ENCODE measurements at places on chromosomes 11 and 22.

GRCh38 chr22:23204541-23205157 lies 24.3 kb downstream of the BCR start:
- DNase-seq = no peak

DNA sequence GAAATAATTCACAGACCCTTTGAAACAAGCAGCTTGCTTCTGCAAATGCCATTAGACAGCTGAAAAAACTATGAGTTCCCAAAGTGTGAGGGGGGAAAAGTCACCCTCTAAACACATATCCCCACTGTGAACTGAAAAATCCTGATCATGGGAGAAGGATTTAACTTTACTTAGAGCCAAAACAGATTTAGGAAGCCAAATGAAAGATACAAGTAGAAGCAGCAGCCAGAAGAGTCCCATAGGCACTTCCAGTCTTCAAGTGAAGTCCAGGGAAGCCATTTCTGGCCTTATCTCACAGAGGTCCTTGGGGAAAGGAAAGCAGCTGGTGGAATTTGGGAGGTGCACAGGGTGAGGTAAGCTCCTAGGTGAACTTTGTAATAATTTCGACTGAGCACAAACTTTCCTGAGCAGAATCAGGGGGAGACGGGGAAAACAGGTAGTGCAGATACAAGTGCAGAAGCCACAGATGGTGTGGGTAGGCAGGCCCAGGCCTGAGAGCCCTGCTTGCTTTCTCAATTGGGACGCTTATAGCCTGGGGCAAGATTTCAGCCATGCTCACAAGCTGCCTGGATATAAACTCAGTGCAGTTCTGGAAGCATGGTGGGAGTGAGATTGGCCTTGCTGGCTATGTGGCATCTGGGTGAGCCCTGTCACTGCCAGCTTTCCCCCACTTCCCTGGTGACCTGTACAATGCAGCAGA lies 44.8 kb downstream of the GAS2 start:
- no peak for DNase-seq

- no peak for DNase-seq
These were observed 7.7 kb downstream of the CCDC73 start for GRCh38 chr11:32786811-32787210.

- DNase-seq = no peak
These were observed 540.0 kb downstream of the SOX6 start for GRCh38 chr11:15816260-15816871.

- no peak for DNase-seq
These were observed 23.0 kb downstream of the POU2AF1 start for GRCh38 chr11:111355956-111356659.

- no peak for DNase-seq
These were observed 173.3 kb upstream of the PDGFD start for GRCh38 chr11:104337273-104337672.

DNA sequence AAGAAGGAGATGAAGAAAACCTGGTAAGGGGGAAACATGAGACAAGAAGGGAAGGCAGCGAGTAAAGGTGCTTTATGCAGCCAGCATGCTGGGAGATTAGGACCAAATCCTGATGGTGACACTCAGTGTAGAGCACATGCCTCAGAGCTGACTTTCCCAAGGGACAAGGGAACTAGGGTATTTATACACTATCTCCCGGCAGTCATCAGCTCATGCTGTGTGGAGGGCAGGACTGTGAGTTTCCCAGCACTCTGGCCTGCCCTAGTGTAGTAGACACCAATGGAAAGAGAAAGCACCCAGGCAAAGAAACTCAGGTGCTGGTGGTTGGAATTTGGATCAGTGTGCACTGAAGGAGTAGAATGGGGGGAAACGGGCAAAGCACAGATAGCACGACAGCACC lies 128.3 kb upstream of the CSNK2A3 start:
- DNase-seq = no peak

DNA sequence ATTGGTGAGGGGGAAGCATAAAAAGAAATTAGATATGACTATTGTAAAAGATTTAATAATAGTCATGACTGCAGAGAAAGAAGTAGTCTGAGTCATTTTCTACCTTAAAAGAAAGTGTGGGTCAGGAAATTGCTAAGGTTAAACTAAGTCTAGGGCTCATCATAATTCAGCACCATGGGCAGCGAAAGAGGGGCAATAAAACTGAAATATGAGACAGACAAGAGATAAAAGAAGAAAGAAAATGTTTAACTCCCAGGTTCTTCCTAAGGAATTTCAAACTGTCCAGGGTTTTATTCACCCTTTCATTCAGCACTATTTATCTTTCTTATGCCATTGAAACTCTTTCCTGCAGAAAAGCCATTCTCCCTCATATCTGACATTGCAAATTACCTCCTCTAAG lies 114.4 kb upstream of the API5 start:
- no peak for DNase-seq

DNA sequence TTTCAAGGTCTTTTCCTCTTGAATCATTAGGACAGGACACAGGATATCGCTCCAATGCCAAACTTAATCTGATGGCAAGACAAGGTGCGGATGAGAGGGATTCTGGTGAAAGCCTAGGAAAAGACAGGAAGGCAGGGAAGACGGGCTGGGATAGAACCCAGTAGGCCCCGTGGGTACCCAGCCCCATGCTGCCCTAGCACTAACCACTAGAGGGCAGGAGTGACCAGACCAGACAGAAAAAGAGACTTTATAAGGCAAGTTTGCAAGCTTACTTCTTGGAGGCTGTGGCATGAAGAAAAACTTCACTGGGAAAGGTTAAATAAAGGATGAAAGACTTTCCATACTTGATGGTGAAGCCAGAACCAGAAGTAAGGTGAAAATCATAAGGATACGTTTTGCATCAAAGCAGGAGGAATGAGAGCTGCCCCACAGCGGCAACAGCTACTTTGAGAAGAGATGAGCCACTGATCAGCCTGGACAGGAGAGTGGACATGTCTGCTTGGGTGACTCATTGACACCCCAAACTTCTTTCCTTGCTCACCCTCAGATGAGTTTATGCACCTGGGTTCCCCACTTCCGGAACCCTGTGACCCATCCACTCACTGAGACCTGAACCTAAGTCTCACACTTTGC lies 39.8 kb downstream of the SYN3 start:
- peak; percentile 25 for DNase-seq

DNA sequence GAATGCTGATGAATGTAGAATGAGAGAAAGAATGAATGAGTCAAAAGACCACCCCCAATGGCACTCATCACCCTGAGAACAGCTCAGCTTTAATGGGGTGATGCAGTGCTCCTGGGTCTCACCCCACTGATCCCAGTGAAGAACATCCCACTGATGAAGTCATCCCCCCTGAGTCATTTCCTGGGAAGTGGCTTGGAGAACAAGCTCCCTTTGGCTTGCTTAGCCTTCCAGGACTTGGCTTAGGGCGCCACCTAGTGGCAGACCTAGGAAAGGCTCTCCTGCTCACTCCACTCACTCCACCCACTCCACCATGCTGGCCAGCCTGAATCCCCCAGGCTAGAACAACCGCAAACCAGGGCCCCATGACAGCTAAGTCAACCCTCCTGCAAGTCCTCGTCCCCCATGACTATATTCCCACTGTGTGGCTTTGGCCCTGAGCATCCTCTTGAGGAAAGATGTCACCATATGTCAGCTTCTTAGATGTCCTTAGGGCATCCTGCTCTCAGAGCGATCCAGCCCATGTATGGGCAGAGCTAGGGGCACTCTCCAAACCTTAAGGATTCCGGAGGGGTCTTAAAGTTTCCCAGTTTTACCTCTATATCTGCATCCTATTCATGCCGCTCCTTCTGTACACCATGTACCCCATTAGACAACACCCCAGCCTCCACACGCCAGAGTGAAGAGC lies 17.8 kb upstream of the TMPRSS13 start:
- peak; percentile 94 for DNase-seq

DNA sequence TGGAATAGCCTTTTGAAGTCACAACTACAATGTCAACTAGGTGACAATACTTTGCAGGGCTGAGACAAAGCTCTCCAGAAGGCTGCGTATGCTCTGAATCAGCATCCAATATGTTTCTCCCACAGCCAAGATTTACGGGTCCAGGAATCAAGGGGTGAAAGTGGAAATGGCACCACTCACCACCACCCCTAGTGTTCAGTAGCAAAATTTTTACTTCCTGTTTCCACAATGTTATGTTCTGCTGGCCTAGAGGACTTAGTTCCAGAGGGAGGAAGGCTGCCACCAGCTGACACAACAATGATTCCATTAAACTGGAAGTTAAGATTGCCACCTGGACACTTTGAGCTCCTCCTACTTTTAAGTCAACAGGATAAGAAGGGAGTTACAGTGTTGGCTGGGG lies 68.5 kb upstream of the MPEG1 start:
- no peak for DNase-seq

- no peak for DNase-seq
These were observed 587 bp upstream of the ALDH3B1 start for GRCh38 chr11:68009391-68010089.

- no peak for DNase-seq
These were observed 16.9 kb downstream of the IL18BP start for GRCh38 chr11:72015511-72016061.

GRCh38 chr11:118076754-118077281 lies at the start of gene TMPRSS4:
Gene TMPRSS4, plus strand, starts transcription at chr11:118077078. Its CDS starts 225 bp downstream, at chr11:118077303.
- no peak for DNase-seq

DNA sequence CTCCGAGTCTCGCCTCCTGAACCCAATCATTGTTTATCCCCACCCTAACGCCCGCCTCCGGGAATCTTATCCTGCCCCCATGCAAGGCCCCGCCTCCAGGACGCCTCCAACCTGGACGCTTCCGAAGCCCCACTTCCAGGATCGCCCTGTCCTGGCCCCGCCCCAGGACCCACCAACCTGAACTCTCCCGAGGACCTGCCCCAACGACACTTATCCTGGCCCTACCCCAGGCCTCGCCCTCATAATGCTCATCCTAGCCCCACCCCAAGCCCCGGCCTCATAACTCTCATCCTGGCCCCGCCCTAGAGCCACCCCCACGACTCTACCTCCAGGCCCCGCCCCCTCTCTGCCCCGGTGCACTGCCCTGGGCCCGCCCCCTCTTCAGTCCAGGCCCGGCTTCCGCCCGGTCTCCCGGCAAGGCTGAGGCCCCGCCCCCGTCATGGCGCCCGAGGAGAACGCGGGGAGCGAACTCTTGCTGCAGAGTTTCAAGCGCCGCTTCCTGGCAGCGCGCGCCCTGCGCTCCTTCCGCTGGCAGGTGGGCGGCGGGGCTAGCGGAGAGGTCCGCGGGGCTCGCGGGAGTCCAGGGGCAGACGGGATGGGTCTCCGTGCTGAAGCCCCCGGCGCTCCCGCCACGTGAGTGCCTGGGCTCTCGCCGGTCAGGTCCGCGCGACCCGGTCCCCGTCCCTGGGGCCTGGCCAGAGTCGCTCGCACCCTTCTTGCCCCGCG lies 45.7 kb upstream of the DEFB108B start:
- DNase-seq = peak; percentile 81

DNA sequence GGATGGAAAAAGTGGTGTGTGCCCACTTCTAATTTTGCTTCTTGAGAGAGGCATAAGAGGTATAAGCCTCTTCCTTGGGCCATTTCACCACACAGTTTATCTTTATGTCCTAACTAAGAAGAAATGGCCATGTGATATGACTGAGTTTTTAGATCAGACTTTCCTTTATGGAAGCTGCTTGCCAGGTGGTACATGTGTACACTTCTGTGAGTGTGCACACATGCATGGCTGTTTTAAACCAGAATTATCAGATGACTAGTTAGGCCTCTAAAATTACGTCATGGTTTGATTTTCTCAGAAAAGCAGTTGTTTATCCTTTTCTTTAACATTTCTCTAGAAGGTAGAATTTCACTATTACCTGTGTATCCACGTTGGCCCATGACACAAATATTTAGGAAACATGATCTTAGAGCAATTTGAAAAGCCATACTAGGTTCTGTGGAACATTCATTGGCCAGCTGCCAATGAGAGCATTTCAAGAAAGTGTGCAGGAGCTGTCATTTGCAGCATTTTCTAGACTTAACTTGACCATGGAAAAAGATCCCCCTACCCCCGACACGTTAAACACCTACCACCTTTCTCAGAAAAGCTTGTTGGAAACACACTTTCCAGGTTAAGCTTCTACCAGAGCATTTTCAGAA lies 109.2 kb upstream of the GAL start:
- no peak for DNase-seq

DNA sequence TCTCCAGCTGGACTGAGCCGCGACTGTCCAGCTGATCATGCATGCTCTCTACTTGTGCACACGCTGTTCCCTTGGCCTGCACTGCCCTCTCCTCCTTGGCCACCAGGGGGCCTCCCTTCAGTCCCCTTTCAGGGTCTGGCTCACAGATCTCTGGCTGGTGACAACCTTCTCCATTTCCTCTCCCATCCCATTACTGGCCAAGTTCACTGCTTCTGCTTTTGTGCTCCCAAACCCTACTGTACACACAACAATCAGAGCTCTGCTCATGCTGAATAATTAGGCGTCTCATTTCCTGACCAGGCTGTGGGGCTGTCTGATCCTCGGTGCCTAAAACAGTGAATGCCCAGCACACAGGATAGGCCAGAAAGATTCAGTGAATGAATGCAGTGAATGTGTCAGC lies 224.0 kb upstream of the NARS2 start:
- DNase-seq = peak; percentile 40

DNA sequence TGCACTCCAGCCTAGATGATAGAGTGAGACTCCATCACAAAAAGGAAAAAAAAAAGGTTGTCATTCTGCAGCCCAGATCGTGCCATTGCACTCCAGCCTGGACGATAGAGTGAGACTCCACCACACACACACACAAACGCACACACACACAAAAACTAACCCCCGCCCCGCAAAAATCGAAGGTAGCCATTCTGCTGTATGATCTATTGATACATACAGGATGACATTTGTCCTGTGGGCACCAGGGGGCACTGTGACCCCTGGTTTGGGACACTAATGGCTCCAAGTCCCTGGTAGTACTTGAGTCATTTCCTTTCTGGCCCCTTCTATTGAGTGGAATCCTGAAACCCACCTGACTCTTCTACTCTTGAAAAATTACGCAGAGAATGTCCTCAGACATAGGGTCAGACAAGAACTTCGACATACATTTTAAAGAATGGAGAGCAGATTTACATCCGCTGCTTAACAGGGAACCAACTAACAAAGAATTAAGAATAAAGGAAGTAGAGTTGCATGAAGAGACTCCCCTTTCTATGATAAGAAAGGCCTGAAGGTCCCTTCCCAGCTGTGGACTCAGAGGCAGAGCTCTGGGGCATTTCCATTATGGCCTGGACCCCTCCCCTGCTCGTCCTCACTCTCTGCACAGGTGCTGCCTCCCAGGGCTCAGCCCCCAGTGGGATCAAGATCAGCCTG lies 35.0 kb upstream of the PRAME start:
- peak; percentile 37 for DNase-seq

DNA sequence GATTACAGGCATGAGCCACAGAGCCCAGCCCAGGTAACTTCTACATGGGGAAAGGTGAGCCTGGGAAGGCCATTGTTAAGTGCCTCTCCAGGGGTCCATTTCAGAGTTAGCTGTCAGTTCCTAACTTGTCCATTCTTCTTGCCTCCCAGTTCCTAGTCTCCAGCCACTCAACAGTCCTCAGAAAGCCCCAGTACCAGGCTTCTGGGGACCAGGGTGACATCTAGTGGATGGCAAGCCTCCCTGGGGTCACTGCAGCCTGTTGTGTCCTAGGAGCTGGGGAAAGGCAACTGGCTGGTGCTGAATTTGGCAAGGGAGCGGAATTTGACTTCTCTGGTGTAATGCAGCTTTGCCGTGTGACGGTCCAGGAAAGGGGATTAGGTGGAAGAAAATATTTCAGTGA lies 2.1 kb downstream of the LGALS12 start:
- DNase-seq = no peak

- DNase-seq = no peak
These were observed 780 bp upstream of the SLC15A3 start for GRCh38 chr11:60952742-60953170.

GRCh38 chr11:62143727-62144126 lies 19.9 kb downstream of the INCENP start:
- DNase-seq = no peak

Measured in HTR-8/SVneo (cell line).